Fibroblast of skin of back (primary cell): ENCODE measurements at places on chromosomes 13 and 19.

DNA sequence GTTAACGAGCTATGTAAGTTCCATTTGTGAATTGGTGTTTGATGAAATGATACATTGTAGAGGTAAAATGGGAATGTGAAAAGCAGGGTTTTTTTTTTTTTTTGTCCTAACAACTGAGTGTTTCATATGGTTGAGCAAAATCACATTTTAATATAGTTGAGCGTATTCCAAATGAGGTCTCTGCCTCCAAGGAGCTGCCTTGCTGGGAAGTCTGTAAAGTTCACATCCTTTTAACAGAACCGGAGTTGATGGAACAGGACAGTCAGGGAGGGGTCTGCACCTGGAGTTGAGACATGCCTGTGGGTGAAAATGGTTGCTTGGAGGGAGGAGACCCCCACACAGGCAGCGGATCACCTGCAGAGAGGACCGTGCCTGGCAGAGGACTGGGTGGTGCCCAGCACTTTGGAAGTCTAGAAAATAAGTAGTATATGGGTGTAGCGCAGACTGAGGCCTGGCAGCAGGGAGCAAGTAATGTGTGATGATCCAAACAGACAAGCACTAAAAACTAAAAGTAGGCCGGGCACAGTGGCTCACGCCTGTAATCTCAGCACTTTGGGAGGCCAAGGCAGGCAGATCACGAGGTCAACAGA is 75.2 kb upstream of the UBAC2 start:
- DNase-seq = no peak

DNA sequence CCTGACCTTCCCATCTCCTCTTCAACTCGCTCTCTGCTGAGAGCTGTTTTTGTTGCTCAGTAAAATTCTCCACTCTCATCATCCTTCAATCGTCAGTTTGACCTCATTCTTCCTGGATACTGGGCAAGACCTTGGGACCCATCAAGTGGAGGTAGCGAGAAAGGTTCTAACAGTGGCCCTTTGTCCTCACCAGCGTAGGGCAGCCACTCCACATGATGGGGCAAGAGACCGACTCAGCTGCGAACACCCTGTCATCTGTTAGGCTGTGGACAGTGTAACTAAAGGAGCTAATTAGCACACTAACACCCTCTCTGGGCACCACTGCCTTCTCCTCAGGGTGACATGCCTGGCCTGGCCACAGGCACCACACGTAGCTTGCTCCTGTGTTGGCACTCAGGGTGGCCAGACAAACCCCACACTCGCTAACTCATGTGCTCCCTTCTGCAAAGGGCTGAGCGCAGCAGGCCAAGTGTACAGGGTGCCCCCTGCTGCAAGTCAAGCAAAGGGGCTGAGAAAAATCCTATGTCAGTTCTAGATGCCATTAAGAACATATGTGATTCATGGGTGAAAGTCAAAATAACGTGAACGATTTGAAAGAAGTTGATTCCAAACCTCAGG is 1216.0 kb downstream of the SLITRK5 start:
- DNase-seq = no peak

GRCh38 chr19:5154129-5154798 is 185.4 kb downstream of the KDM4B start:
- DNase-seq = peak; percentile 14

DNA sequence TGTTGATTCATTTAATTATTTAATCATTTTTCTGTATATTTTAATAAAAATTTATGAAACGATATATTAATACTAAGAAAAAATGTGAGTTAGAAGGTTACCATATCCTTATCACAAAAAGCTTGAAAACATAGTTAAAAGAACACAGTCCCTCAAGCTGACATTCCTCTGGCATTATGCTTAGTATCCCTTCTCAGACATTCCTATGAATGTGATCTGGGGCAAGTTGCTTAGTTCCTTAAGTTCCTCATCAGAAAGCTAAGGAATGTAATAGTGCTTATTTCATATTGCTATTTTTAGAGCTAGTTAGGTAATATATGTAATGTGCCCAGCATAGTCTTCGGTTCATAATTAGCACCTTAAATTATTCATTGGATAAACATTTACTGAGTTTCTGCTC is 122.8 kb downstream of the MTUS2 start:
- DNase-seq = peak; percentile 2
